ENCODE measurements at places on chromosomes 3 and 15. TPM values are rescaled to one million over a fixed set of nuclear protein-coding genes. Genes with fewer than 3 reads are reported as not detected.

- H3K27ac ChIP-seq = no peak overlapping the region
- no peaks in the 10 kb centered on the region for H3K36me3 ChIP-seq
- H3K4me3 ChIP-seq = no peak overlapping the region
- no peak for DNase-seq
Measured at GRCh38 chr3:100811779-100812507, 102.6 kb downstream of the TFG start.

DNA sequence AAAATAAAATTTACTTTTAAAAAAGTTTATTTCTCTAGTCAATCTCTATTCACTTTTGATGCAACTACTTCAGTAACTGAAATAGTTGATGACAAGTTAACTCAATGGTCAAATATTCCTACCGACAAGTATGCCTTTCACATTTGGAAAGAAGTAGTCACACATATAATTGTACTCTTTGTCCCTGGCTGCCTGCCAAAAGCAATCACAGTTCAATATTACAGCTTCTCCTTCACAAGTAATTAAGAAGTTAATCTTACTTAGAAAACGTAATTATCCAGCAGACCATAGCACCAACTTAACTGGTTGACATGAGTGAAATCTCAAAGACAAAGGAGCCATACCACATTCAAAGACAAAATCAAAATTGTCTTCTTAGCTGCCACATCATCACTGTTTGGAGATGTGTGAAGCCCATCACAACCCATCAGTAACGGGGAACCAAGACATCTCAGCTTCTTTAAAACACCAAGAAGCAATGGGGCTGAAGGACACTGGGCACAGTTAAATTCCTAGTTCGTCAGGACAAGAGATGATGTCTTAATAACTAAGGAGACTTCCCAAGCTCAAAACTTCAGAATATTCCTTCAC is 86.1 kb downstream of the PLCH1 start:
- DNase-seq = no peak
- H3K27ac ChIP-seq = no peak overlapping the region
- no peaks in the 10 kb centered on the region for H3K4me1 ChIP-seq

GRCh38 chr3:15654891-15655290 is 53.3 kb downstream of the BTD start:
- peaks cover 9% of the 10 kb centered on the region for H3K27me3 ChIP-seq
- peaks cover 15% of the 10 kb centered on the region for H3K4me1 ChIP-seq
- no peak for DNase-seq
- H3K4me3 ChIP-seq = no peak overlapping the region

DNA sequence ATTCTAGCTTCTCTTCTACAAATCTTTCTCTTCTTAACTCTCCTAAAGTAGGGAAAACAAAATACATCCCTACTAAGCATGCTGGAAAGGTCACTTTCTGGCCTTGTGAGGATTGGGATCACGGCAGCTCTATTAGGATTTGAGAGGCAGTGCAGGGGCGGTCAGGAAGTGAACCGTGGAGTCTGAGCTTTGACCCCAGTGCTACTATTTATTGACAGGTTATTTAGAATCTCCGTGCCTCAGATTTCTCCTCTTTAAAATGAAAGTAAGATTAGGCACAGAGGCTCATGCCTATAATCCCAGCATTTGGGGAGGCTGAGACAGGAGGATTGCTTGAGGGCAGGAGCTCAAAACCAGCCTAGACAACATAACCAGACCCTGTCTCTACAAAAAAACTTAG is 42.0 kb upstream of the CHRM5 start:
- no peak overlapping the region for H3K27ac ChIP-seq
- H3K4me3 ChIP-seq = no peak overlapping the region
- H3K36me3 ChIP-seq = no peaks in the 10 kb centered on the region
- H3K4me1 ChIP-seq = no peaks in the 10 kb centered on the region
- DNase-seq = no peak
- H3K27me3 ChIP-seq = no peaks in the 10 kb centered on the region

- H3K27ac ChIP-seq = no peak overlapping the region
- H3K27me3 ChIP-seq = no peaks in the 10 kb centered on the region
- no peak for DNase-seq
- H3K36me3 ChIP-seq = no peaks in the 10 kb centered on the region
- H3K4me1 ChIP-seq = no peaks in the 10 kb centered on the region
Measured at GRCh38 chr15:41367418-41367817, 34.7 kb downstream of the NUSAP1 start.

DNA sequence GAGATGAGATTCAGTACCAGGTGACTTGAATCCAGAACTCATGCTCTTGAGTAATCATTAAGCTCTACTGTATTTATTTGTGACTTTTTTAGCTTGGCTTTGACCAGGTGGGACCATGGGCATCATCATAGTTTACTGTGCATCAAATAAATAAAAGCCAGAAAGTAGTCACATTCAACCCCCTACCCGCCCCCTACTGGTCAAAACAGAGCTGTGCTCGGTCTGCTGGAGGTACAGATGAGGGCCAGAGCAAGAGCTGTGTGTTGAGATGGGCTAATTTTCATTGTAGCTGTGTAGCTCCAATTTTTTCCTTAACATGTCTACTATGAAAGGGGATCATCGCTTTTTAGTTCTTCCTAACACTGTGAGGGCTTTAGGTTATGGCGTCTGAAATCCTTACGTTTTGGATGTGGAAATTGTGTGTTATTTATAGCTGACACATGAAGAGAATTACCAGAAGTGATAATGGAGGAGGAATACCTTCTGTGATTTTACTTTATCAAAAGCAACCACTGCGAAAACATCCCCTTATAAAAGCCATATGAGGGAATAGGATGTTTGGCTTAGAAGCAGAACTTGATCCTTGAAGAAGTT is 375.1 kb downstream of the PTPRG start:
- no peak overlapping the region for H3K27ac ChIP-seq
- DNase-seq = peak; percentile 23
- H3K27me3 ChIP-seq = peaks cover 9% of the 10 kb centered on the region
- H3K36me3 ChIP-seq = no peaks in the 10 kb centered on the region
- no peaks in the 10 kb centered on the region for H3K4me1 ChIP-seq

DNA sequence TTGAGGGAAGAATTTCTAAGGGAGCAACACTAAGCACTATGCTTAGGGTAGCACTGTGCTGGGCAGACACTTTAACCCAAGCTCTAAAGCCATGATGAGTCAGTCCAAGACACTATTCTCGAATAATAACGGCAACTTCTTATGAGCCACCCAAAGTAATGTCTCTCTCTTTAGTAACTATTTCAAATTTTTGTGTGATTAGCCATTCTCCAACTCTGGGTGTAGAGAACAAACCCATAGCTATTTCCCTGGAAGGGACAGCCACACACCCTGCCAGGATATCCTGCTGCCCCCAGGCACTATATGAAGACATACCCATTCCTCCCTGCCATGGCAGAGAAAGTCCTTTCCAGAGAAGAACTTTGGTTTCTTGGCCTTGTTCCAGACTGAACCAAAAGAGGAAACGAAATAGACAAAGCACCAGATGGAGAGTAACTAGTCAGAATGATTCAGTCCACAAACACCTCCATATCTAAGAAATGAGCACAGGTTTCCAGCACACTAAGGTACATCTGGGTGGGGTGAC is 384.9 kb upstream of the THBS1 start:
- no peak overlapping the region for H3K27ac ChIP-seq
- no peak overlapping the region for H3K4me3 ChIP-seq
- H3K36me3 ChIP-seq = no peaks in the 10 kb centered on the region

DNA sequence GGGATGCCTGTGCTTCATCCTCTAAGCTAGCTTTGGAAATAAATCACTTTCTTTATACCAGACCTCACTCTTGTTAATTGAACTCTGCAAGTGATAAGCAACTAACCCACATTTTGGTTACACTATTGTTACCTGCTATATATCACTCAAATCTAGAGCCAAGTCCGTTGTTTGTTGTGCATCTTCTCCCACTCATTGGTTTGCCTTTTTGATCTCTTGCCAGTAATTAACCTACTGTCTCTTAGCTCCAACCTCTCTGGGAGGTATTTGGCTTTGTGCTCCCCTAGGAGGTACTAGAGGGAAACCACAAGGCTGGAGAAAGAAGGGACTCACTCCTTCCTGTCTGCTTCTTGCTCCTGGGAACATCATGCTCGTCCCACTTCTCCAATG is 12.8 kb upstream of the CRBN start:
- H3K27me3 ChIP-seq = no peaks in the 10 kb centered on the region
- H3K36me3 ChIP-seq = no peaks in the 10 kb centered on the region
- no peak for DNase-seq
- H3K4me3 ChIP-seq = peak overlapping the region; percentile 77
- H3K4me1 ChIP-seq = peaks cover 50% of the 10 kb centered on the region

Gene METTL6
- total RNA-seq = 15.6 TPM

Gene RASL12
- total RNA-seq = not detected

Gene FAM174B
- 9.2 TPM for total RNA-seq

Gene RNU5B-1
- total RNA-seq = 33.0 TPM

Gene ARGFX
- not detected for total RNA-seq

Measured in naive thymus-derived CD8-positive, alpha-beta T cell (primary cell).